Uterus (tissue), 4 donors: ENCODE measurements at places on chromosomes 5 and 9. TPM values are rescaled to one million over a fixed set of nuclear protein-coding genes. Genes with fewer than 3 reads are reported as not detected.

- DNase-seq = no peak
Observed at GRCh38 chr9:129403779-129404620, 216.9 kb downstream of the C9orf50 start.

- no peak for DNase-seq
Observed at GRCh38 chr5:42858031-42858643, 46.4 kb upstream of the SELENOP start.

GRCh38 chr5:17203329-17204132 lies 13.9 kb upstream of the BASP1 start:
- peak; percentile 36 for DNase-seq

- no peak for DNase-seq
Observed at GRCh38 chr5:139232147-139232724, 34.1 kb upstream of the SIL1 start.

DNA sequence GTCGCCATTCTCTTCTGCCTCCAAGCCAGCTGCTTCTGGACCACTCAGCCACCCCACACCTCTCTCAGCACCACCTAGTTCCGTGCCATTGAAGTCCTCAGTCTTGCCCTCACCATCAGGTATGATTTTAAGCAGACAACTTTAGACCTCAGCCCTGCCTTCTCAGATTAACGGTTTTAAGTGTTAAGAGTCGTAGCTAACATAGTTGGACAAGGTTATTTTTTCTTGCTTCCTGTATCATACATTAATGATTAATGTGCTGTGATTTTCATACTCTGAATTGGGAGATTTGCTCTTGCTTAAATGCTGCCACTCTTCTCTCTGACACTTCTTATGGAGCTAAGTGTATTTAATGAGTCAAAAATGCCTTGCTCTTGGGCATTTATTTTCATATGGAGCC lies 20.8 kb downstream of the NUP214 start:
- DNase-seq = no peak

MAMDC4 gene
- 4.3 TPM for total RNA-seq

FGF10 gene
- 5.9 TPM for total RNA-seq

ADGRV1 gene
- 1.9 TPM for total RNA-seq

- DNase-seq = no peak
Observed at GRCh38 chr9:95764533-95765319, 110.8 kb upstream of the ERCC6L2 start.

GRCh38 chr5:60520451-60521227 lies 179.3 kb downstream of the DEPDC1B start:
- no peak for DNase-seq

- no peak for DNase-seq
Observed at GRCh38 chr9:19108038-19108437, 5.3 kb upstream of the HAUS6 start.

- no peak for DNase-seq
Observed at GRCh38 chr5:34487159-34487879, 168.8 kb upstream of the RAI14 start.

DNA sequence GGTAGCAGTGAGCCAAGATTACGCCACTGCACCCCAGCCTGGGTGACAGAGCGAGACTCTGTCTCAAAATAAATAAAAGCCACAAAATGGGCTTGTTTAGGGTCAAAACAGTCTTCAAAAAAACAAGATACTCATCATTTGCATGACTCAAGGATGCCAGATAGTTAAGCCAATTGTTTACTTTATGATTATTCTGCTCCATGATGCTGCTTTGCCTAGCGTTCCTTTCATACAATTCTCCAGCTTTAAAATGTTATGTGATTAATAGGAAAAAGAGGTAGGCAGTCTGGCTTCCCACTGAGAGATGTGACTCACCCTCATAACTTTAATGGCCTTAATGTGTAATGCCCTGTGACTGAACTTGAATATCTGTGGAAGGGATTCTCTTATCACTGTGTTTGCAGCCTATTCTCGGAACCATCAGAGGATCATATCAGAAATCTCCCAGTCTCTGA lies 364.6 kb upstream of the TRPC7 start:
- DNase-seq = no peak

DNA sequence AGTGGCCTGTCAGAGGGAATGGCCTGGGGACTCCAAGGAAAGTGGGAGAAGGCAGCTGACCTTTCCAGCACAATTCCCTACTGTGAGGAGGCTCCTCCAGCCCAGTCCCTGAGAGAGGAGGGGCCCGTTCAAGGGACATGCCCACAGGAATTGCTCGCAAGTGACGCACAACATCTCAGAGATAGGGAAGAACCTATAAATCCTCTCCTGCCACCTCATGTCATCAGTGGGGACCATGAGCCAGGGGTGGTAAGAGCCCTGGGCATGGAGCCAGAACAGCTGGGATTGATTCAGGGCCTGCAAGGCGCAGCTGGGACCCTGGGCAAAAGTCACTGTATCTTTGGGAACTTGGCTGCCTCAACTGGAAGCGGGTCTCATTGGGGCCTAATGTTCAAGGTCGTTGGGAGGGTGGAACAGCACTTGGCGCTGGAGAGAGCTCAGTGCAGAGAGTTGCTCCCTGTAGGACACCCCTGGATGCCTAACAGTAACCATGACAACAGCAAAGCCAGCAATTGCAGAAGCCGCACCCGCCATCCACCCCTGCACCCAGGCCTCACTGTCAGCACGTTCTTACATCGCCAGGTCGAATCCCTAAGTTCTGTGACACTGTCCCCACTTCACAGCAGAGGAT lies 41.3 kb upstream of the ORM1 start:
- peak; percentile 35 for DNase-seq

DNA sequence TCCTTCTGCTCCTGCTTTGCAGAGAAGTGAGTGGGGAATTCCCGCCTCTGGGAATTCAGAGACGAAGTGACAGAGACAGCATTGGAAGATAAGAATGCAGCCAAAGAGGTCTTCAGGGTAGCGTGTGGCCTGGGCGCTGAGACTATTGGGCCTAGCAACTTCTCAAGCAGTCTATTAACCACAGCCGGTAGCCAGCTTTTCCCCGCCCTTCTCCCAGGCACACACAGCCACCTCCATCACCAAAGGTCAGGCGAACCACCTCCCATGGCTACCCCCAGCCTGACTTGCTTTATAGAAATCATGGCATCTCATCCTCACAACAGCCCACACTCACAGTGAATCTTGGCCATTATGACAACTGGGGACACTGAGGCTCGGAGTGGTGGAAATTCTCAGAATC lies 124.2 kb downstream of the KCNIP1 start:
- DNase-seq = no peak

ZFR gene
- total RNA-seq = 83.9 TPM

DNA sequence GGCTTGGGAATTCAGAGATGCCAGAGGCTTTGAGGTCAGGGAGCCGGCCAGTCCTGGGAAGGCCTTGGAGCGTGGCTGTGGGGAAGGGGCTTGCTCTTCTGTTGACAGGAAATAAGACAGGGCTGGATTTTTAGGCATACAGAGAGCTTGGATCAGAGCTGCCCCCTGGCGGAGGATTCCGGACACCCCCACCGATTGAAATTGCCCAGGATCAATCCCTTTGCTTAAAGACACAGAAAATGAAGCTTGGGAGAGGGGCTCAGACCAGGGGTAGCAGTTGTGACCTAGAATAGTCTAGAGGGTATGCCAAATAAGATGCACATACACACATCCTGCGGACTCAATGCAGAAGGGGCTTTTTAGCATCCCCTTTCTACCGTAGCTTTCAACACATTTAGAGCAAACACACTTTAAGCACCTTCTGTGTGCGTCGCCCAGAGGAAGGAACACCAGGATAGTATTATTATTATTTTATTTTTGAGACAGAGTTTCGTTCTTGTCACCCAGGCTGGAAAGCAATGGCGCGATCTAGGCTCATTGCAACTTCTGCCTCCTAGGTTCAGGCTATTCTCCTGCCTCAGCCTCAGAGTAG lies 1.7 kb upstream of the NTMT1 start:
- DNase-seq = no peak

GRCh38 chr5:156219483-156220005 lies 107.4 kb upstream of the SGCD start:
- DNase-seq = no peak

DNA sequence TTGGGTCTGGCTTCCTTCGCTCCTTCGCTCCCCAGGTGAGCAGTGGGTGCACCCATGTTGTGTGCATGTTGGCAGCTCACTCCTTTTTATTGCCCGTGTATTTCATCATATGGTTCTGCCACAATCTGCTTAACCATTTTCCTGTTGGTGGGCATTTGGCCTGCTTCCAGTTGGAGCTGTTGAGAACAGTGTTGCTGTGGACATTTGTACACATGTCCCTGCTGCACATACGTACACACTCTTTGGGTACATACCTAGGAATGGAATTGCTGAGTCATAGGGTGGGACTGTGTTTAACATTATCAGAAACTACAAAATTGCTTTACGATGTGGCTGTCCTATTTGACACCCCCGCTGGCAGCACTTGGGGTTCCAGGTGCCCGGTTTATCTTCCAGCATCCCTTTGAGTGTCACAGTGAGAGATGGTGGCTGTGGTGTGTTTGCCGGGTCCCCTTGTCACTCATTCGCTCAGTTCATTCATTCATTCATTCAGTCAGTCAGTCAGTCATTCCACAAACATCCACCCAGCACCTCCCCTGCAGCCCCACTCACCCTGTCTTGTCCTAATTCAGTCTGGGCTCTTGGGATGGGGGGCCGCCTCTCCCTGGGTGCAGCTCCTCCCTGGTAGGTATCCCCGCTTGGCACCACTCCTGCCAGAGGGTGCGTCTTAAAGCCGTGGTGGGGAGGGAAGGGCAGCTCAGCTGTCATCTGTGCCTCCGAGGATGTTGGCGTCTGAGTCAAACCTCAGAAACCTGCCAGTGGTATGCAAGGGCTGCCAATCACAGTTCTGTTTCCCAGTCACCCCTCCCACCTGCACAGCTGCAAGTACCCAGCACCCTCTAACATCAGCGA lies 7.9 kb upstream of the FIBCD1 start:
- DNase-seq = no peak

DNA sequence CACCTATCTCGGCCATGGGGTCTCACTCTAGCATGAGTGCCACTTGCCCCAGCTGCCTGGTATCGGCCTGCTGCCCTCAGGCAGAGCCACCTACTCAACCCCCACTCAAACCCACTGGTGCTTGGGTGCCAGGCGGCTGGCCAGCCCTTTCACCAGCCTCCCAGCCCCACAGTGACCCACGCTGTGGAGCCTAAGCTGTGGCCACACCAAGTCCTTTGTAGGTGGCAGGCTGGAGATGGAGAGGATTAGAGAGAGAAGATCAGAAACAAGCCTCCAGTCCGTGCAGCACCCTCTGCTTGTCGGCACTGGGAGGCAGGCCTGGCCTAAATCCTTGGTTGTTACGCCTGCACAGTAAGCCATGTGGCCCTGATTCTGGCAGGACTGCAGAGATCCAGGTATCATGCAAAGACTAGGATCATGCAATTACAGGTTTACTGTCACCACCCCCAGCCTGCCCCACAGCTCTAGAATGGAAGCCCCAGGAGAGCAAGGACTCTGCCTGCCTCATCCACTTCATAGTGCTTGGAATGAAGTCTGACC lies 171.7 kb downstream of the COL23A1 start:
- DNase-seq = no peak

DNA sequence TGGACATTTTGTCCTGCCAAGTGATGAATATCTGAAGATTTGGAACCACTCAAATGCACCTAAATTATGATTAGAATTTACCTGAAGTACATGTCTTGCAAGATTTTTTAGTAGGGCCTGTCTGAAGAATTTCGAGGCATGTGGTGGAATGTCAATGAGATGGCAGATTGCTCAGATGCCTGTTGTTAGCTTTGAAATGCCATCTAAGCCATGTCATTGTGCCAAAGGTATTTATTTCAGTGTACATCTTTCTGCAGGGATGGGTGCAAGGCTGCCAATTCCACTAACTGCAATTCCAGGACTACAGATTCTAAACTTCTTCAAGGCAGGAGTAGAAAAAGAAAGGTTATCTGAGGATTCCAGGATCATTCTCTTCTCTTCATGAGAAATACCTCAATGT lies 9.1 kb upstream of the GNAQ start:
- no peak for DNase-seq

SARDH gene
- 14.1 TPM for total RNA-seq

- no peak for DNase-seq
Observed at GRCh38 chr9:18294229-18294628, 179.7 kb upstream of the ADAMTSL1 start.

WDR38 gene
- total RNA-seq = not detected
